CD8-positive, alpha-beta memory T cell (primary cell): ENCODE measurements at places on chromosomes 5 and 9.

- peak; percentile 34 for DNase-seq
Observed at GRCh38 chr5:74640954-74641734, 616 bp upstream of the ENC1 start.

DNA sequence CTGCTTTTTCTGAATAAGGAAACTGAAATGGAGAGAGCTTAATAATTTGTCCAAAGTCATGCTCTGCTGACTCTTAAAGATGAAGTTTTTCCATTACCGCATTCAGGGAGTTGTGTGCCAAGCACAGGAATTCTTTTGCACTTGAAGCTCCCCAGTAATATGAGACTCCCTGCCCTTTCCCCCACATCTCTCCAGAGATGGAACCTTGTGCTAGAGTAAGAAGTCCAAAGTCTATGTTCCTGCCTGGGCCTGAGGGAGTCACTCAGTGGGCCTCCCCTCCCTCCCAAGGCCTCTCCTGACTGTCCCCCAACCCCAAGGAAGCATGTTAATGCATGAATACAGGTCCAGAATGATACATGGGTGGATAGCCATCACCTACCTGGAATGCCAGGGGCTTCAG, 173.3 kb upstream of the SEMA6A start:
- no peak for DNase-seq

GRCh38 chr5:88662846-88663245, 220.1 kb downstream of the MEF2C start:
- DNase-seq, result no peak

DNA sequence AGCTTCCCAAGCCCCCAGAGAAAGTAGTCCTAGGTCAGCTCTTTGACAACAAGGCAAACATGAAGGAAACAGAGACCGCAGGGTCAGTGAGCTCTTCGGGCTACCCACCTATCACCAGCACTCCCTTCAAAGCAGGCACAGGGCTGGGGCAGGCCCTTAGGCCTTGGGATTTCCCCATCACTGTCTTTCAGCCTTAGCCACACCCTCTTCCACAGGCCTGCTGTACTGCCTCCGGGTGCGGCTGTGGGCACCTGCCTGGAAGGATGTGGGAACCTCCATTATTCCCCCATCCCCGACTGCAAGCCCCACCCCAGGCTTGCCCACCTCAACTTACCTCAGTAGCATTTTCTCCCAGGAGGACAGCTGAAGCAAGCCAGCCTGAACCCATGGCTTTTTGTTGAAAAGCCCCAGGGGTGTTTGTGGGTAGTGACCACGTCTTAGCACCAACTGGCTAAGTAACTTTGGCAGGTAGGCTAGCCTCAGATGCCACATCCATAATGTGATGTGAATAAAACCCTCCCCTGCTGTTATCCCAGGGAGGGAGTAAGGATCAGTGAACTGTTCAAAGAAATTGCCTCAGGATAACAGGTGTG, 100.2 kb downstream of the PIK3R1 start:
- DNase-seq, result peak; percentile 18

DNA sequence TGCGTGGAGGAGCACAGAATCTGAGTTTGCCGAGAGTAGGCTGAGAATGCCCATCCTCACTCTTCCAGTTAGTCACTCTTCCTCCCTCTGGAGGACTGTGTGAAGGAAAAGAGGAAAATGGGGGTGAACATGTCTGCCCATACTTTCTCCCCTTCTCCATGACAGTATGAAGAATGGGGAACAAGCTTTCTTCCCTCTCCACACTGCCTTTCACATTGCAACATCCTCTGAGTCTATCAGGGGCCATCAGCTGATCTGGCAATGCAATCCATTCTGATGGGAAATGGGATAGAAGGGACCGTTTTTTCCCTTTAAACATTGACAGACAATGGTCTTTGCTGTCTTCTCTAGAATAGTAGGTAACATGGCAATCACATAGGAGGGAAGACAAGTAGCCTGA, 56.8 kb downstream of the UGCG start:
- DNase-seq, result no peak

GRCh38 chr5:83764101-83764500, 43.4 kb upstream of the HAPLN1 start:
- no peak for DNase-seq

- DNase-seq, result no peak
Observed at GRCh38 chr5:88142886-88143692, 125.6 kb downstream of the TMEM161B start.

DNA sequence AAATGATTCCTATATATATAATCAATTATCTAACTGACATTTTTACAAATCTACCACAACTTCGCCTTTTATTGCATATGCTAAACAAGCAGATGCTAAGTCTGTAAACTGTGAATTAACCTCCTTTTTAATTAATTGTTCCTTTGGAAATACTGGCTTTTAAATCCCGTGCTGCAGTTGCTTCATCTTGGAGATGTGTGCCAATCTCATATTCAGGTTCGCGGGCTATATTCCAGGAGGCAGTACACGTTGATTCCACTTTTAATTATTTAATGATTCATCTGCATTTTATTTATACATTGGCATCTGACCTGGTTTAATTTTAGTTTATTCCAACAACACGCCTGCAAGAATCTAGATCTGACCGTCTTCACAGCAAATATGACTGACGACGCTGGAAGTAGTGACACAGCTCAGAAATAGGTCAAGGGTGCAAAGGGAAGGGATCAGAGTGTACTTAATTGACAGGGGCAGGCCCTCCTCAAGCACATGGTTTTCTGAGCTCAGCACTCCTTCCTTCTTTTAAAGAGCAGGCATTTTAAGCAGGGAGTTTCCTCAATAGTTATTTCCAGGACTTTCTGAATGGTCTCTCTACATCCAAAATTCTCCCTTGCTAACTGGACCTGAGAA, 125.2 kb downstream of the GLIS3 start:
- DNase-seq, result no peak

DNA sequence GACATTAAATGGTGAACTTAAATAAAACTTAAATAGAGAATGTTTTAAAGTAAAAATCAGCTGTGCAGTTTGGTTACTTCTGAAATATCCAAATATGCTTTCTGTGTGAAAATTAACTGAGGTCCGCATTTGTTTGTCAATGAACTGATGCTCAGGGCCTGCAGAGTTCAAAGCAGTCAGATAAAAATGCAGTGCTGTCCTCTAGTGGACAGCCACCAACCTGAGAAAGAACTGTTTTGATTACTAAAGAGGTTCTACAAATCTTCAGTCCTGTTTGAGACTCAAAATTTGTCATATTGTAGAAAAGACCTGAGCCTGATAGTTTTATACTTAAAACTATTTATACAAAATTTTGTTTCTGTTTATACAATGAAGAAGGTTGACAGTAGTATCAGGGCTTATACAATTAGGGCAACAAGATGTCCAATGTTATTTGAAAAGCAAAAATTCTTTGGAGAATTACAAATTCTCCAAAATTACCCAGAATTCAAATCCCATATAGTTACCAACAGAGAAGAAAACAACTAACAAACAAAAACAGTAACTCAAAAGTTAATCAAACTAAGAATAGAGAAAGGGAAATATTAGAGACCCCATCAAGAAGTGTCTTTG, 232.3 kb upstream of the TBCA start:
- DNase-seq, result no peak

- DNase-seq, result no peak
Observed at GRCh38 chr9:122325124-122325523, 45.7 kb upstream of the PTGS1 start.
